ENCODE measurements at places on chromosomes 2 and 18.

DNA sequence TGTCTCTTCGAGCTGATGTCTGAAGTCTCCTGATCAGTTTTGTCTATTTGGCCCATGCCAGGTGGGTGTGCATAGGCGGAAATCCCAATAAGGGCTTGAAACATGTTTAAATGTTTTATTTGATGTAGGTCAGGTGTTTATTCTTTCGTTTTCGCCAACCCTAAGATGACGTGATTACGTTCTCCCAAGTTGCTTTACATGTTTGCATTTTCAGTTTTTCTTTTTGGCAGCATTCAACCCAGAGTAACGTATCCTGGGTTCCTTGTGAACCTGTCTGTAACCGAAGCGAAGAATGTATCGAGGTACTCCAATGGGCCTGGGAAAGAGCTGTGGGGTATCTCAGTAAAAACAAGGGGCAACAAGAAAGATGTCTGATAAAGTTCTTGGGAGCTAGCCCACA, 3.1 kb downstream of the ALPK2 start:
- DNase-seq, result no peak

GRCh38 chr2:234333168-234334130, 163.4 kb downstream of the ARL4C start:
- DNase-seq, result no peak

GRCh38 chr2:6793371-6793770, 72.3 kb downstream of the CMPK2 start:
- DNase-seq, result no peak

DNA sequence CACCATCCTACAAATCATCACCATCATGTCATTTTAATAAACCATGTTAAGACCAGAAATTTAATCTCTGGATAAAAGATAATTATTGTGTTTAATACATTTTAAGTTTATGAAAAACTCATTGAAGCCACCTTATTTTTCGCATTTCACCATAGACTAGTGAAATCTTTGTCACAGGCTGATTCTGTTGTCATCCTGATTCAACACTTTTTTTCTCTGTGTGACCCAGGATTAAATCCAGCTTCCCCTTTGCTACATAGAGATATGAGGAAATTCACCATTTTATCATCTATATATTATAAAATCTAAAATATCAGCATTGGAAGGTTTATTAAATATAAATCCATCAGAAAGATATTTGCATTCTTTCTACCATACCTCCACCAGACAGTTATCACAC, 29.2 kb upstream of the MRO start:
- no peak for DNase-seq

DNA sequence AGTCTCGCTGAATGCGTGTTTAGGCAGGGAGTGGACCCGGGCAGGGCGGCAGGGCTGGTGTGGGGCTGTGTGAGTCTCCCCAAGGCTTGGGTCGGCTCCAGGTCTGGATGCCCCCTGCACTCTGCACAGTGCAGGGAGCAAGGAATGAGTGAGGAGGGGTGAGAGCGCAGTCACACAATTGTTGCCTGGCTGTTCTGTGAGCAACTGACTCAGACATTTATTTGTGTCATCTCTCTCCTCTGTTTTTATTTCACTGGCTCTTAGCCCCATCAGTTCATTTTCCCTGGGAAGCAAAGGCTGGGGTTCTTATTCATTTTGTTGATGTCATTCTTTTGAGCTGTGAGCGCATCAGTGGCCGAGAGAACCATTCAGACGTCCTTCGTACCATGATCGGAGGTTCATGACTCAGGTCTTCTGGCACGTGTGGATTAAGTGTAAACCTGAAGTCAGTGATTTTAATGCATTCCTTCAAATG, 61.1 kb downstream of the GATA6 start:
- peak; percentile 86 for DNase-seq

DNA sequence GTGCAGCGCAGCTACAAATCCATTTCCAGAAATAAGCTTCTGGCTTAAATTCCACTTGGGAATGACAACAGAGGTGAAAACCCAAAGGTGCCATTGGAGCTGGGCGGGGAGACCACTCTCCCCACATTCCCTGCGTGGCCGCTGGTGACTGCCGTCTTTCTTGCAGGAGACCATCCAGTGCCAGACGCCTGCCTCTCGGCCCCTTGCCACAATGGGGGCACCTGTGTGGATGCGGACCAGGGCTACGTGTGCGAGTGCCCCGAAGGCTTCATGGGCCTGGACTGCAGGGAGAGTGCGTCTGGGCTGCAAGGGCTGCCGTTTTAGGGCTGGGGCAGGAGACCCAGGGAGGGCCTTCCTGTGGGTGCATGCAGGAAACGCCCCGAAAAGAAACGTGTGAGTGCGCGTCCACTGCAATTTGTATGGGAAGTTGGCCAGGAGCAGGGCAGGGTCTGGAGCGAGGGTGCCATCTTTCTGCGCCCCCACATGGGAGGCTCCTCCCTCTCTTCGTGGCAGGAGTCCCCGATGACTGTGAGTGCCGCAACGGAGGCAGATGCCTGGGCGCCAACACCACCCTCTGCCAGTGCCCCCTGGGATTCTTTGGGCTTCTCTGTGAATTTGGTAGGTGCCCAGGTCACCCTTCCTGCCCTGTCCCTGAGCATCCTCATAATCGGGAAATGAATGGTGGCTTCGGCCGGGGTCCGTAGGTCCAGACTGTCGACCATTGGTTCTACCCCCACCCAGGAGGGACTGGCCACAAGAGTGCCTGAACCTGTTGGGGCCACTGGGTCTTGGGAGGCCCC, 49.9 kb downstream of the SNED1 start:
- DNase-seq, result no peak

DNA sequence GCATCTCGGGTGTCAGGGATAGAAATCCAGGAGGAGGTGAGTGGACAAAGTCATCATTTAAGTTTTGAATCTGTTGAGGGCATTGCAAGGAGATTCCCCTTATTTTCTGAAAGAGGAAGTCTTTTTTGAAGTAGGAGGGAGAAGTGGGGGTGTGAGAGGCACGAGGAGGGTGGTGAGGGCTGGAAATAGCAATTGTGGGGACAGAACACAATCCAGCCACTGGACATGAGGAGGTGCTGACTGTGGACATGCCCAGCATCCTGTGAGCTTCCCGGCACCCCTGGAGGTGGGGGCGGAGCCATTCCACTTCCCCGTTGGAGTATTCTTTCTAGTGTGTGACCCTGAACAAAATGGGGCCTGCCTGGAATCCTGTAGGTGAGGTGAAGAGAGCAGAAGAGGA, 310.7 kb upstream of the EPAS1 start:
- DNase-seq, result no peak

DNA sequence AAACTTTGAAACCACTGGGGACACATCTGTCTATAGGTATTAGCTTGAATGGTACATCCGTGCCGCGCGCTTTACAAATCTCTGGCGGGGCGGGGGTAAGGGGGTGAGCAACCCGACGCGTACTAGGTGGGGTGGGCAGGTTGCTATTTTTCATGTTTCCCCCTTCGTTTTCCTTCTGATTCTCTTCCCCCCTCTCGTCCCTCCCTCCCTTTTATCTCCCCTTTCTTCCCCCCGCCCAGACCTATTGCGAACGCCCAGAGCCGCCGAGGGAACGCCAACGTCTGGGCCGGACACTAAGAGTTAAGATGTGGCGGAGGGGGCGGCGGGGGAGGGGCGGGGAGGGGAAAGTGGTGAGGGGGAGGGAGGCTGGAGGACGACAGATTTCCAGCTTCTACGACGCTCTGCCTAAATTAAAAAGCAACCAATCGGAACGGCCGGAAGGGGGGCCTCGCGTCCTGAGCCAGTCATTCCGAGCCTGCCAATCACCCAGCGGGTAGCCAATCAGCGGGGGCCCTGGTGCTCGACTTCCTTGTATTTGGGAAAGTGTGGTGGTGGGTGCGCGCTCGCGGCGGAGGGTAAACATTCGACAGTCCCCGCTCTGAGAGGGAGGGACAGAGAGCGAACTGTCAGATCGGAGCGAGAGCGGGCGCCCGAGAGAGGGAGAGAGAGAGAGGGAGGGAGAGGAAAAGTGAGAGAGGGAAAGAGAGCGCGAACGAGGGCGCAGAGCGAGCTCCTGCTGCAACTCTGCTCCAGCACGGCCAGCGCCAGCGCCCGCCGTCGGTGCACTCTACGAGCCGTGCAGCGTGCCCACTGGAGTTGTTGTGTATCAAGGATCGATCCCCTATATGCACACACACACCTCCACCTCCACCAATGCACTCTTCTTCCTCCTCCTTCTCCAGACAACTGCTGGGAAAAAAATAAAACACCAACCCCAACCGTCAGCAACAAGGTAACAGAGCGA, at the start of gene POU3F3:
Gene POU3F3, plus strand, starts transcription at position 582 of the 964 bp plus-strand sequence. CDS start 1,396 bp downstream, outside the sequence.
- no peak for DNase-seq

GRCh38 chr2:124778076-124778475, 753.0 kb downstream of the CNTNAP5 start:
- DNase-seq, result no peak

- no peak for DNase-seq
Observed at GRCh38 chr18:58152891-58153290, 108.9 kb downstream of the NEDD4L start.

DNA sequence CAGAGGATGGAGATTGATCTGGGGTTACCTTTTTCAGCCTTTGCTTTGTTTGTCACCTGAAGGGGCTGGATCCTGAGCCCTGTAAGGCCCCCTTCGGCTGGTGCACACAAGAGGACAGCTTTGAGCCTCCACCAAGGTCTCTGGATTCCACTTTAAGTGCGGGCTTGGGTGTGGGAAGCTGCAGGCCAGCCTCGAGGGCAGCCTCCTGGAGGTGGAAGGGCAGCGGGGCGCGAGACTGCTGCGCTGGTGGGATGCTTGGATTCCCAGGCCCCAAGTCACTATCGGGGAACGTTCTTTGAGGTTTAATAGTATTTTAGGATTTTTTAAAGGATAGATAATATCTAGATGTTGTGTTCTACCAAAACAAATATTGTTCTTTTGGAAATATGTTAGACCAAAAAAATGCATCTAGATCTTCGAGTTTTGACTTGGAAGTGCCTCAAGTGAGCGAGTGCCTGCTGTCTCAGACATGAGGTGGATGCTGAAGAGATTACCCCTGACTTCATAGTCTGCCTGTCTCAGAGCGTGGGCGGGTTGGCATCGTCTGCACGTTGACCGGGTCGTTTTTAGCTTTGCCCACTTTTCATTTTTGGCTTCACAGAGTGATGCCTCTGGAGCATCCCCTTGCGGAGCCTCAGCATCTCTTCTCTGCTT, 113.8 kb downstream of the AGAP1 start:
- DNase-seq, result no peak

GRCh38 chr18:3985664-3986063, 469.4 kb downstream of the DLGAP1 start:
- DNase-seq, result no peak

DNA sequence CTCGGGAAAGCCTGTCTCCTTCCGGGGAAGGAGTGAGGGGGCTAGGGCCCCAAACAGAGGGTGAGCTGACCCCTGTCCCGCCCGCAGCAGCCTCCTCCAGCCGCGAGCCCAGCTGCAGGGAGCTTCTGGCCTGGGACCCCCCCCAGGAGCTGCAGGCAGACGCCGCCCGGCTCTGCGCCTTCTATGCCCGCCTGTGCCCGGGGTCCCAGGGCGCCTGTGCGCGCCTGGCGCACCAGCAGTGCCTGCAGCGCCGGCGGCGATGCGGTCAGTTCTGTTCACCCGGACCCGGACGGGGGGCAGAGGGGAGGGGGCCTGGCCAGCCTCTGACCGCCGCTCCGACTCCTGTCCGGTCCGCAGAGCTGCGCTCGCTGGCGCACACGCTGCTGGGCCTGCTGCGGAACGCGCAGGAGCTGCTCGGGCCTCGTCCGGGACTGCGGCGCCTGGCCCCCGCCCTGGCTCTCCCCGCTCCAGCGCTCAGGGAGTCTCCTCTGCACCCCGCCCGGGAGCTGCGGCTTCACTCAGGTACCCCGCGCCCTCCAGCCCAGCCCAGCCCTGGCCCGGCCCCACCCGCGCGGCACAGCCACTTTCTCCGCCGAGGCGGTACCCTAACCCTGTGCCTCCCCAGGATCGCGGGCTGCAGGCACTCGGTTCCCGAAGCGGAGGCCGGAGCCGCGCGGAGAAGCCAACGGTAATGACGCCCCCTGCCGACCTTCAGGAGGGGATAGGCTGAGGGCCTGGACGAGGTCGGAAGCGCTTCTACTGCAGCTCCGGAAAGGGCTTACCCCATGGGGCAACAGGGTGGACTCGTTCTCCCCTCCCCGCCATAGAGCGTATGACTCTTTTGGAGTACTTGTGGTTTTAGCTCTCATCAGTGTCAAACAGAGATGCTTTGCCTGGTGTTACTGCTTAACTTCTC, 2.0 kb upstream of the CHRND start:
- DNase-seq, result peak; percentile 8

GRCh38 chr2:54591551-54591950, 131.9 kb upstream of the EML6 start:
- no peak for DNase-seq

- DNase-seq, result no peak
Observed at GRCh38 chr18:24500217-24500616, 39.8 kb downstream of the HRH4 start.

- DNase-seq, result no peak
Observed at GRCh38 chr2:200314976-200315567, 8.6 kb downstream of the SPATS2L start.
